Lung (tissue), 17 donors: ENCODE measurements at places on chromosomes 7 and 10. TPM values are rescaled to one million over a fixed set of nuclear protein-coding genes. Genes with fewer than 3 reads are reported as not detected.

Gene PPP1R3C
- polyA plus RNA-seq = 5.6 TPM

Gene RSU1
- 61.8 TPM for polyA plus RNA-seq

Gene ENKUR
- polyA plus RNA-seq = 9.9 TPM

Gene LIPM
- not detected for polyA plus RNA-seq

Gene GIMAP1
- polyA plus RNA-seq = 10.0 TPM
